ENCODE measurements at places on chromosomes 6 and 20.

- DNase-seq = no peak
These were observed 211.4 kb downstream of the FUT9 start for GRCh38 chr6:96227135-96227534.

- no peak for DNase-seq
These were observed 303.5 kb upstream of the RNF24 start for GRCh38 chr20:4318891-4319290.

GRCh38 chr6:122839472-122839871 lies 50.4 kb downstream of the SMPDL3A start:
- DNase-seq = peak; percentile 86

- DNase-seq = no peak
These were observed 3.2 kb upstream of the PPP1R3G start for GRCh38 chr6:5081955-5082354.

DNA sequence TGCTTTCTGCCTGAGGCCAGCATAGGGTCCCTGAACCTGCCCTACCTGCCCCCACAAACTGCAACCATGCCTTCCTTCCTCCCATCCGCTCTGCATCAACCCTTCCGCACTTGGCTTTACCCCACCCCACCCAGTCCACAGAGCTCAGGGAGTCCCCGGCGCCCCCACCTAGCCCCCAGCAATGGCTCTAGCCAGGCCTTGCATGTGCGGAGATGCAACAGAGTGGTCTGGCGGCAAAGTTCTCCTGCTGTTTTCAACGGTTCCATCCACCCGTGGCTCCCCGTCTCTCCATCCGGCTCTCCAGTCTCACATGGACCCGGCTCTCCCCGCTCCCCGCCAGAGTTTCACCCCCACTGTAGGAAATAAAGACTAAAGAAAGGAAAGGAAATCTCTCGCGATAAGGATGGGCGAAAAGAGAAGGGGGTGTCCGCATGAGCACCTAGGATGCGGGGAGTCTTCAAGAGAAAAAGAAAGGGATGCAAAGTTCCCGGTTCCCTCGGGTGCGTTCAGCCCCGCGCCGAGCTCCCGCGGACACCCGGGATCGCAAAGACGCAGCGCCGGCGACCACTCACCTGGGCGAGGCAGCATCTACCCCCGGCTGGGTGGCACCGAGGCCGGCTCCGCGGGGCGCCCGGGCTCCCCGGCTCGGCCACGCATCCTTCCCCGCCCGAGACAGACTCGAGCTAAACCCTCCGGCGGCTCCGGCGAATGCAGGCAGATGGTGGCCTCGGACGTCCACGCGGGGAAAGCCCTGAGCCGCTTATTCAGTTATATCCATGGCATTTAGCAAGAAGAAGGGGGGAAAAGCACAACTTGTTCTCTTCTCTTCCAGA lies 579 bp downstream of the LRFN2 start:
- peak; percentile 74 for DNase-seq

DNA sequence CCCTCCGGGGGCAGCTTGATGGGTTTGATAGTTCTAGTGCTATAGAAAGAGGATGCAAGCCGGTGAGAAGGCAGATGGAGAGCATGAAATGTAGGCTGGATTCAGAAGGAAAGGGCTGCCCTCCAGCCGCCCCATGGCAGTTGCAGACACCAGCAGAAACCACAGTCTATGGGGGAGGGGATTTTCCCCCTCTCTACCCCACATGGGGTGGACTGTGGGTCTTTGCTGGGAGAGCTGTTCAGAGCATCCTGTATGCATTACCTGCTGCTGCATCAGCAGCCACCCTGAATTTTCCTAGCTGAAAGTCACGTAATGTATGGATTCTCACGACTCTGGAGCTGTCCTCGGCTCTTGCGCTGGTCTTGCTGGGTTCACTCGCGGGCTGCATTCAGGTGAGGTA lies 48.8 kb upstream of the CST5 start:
- DNase-seq = no peak

DNA sequence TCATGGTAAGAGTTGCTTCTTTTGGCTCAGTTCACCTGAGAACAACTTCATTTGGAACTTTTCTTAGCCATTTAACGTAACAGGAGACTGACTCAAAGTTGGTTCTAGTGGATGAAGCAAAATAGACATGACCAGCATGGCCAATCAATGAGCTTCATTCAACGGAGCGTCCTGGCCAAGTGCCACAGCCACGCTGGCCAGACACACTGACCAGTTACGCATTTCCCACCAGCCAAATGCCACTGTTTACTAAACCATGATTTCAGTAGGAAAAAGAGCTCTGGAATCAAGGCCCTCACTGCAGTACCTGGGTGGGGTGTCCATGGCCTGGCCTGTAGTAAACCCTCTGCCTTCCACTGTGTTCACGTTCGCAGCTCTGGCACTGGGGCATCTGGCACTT lies 80.4 kb downstream of the POPDC3 start:
- DNase-seq = no peak

DNA sequence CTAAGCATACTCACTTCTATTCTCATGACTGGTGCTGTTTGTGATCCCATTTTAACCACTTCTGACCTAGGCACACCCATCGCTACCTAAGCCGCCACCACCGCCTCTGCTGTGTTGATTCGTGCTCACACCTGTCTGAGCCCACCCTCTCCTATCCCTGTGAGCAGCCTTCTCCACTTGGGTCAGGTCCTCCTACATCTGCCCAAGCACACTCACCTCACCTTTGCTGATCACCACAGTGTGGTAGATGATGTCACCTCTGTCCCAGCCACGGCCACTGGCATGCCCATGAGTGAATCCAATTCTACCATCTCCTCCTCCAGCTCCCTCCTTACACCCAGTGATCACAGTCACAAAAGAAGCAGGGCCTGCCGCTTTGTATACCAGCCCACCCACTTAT lies 20.8 kb downstream of the MUC22 start:
- no peak for DNase-seq

- DNase-seq = no peak
These were observed 2.2 kb downstream of the RGS19 start for GRCh38 chr20:64077094-64077493.

DNA sequence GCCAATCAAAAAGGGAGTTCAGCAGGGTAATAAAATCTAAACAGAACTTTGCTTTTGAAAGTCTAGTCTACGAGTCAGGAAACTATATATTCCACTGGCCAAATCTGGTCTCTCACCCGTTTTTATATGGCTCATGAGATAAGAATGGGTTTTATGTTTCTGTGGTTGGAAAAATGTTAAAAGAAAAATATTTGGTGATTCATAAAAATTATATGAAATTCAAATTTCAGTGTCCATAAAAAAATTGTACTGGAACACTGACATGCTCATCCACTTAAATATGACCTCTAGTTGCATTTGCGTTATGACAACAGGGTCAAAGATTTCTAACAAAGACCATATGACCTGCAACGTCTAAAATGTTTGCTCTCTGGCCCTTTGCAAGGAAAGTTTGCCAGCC lies 22.3 kb upstream of the LAMP5 start:
- DNase-seq = no peak

DNA sequence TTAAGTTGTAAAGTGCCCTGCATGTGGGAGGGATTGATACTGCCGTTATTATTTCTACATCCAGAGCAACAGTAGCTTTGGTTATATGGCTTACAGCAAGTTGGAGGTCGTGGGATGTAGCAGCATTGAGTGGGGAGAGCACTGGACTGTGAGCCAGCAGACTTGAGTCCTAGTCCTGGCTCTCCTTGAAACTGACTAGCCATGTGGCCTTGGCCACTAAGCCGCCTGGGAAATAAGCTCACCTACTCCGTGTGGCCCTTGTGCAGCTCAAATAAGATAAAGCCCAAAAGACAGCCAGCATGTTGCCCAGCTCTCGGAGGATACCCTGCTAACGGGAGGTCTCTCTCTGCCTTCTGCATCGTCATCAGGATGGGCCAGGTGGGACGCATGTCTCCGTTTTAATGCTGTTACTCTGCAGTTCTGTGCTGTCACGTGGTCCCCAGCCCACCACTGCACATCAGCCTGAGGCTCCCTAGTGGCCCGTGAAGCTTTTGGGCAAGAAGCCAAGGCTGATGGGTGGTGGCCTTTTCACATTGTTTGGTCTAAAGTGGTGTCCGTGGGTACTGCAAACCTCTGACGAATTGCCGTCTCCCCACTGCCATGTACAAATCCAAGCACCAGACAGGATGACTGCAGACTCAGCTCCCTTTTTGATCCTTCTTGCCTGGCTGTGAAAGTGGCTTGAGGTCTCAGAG lies 7.9 kb downstream of the EPB41L1 start:
- DNase-seq = peak; percentile 77

DNA sequence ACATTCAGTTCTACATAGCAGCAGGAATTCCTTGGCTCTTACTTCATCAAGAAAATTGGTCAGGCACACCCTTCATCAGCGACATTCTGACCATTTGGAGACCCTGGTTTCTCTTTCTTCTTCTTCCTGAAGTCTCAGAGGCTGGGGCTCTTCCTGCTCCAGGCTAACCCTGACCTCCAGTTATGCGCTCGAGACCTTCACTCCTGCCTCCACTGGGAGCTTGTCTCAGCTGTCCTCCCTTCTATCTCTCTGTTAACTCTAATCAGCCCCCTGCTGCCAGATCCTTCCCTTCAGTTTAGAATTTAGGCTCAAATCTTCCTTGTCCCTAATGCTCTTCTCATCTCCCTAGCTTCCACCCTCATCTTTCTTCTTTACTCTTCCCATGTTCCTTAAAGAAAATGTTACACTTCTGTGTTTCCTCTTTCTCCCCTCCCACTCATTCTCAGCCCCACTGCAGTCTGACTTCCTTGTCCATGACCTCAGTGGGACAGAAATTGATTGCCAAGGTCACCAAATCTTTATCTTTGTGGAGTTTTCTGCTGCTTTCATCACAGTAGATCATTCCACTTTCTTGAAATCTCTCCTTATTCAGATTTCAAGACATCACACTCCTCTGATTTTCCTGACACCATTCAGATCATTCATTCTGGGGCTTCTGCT lies 8.4 kb upstream of the HLA-DOA start:
- DNase-seq = no peak

GRCh38 chr6:166157930-166158617 lies 9.6 kb downstream of the TBXT start:
- DNase-seq = no peak

DNA sequence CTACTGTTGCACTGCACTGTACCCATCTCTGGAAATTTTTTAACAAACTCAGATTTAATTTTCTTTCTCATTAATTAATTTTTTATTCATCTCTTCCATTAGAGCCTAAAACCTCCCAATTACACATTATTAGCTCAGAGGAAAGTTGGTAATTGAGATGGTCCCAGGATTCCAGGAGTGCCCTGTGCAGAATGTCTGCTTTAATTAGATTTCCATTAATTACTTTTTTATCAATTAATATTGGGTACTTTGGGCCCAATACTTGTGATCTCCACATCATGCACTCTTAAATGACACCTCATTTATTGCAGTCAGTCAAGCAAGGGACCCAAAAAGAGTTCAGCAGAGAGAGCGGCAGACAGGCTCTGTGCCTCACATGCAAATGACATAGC lies 232.0 kb downstream of the PTPRT start:
- DNase-seq = no peak

DNA sequence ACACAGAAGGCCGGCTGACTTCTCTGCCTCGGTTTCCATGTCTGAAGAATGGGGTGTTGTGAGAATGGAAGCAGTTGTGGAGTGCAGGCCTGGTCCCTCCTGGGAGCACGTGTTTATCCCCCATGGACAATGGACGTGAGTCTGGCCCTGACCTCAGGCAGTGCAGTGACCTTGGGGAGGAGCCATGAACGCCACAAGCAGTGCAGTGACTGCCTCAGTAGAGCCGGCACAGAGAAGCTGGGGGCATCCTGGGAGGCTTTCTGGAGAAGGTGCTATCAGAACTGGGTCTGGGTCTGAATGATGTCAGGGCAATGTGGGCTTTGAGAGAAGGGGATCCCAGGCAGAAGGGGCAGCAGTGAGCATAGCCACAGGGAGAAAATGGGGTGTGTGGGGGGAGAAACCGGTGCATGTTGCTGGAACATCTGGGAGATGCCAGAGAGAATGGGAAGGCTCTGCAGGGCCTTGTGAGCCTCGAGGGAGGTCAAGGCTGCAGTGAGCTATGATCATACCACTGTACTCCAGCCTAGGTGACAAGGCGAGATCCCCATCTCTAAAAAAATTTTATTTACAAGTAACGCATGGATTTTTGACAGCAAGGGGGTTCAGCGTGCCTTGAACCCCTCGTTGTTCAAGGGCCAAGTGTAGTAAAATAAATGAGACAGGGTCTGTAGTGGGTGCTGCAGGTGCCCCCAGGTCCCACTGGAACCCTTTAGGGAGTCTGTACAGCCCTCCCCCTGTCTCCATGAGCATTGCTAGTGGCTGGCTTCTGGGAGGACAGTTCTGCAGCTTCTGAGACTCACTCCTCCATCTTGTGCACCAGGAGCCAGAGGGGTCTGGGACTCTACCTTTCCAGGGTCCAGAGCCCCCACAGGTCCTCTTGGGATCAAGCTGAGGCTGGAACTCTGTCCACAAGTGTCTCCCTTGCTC lies 27.0 kb upstream of the ZBP1 start:
- DNase-seq = no peak

DNA sequence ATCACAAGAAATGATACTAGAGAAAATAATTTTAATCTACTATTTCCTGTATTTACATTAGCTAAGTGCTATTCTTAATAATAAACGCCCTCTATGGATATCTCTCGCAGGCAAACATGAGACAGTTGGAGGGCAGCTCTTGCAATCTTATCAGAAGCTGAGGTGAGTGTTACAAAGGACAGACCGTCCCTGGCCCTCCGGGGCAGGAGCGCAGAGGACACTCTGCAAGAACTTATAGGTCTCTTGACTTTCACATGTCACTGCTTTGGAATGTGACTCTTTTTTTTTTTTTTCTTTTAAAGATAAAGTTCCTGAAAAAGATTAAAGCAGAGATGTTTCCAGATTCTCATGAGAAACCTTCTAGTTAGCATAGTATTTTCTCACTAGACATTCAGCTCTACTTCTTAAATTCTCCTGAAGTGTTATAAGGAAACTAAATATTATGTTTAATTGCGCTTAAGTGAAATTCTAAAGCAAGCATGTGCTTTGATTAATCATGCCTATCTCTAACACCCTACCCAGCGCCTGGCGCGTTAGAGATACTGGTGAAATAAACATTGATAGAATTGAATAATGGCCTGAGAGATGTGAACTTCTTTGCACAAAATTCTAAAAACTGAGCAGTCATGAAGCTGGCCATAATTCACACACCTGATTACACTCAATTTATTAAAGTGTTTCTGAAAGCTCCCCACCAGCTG lies 57.4 kb downstream of the SYTL3 start:
- no peak for DNase-seq

- DNase-seq = no peak
These were observed 7.5 kb upstream of the TBX18 start for GRCh38 chr6:84771756-84772356.

DNA sequence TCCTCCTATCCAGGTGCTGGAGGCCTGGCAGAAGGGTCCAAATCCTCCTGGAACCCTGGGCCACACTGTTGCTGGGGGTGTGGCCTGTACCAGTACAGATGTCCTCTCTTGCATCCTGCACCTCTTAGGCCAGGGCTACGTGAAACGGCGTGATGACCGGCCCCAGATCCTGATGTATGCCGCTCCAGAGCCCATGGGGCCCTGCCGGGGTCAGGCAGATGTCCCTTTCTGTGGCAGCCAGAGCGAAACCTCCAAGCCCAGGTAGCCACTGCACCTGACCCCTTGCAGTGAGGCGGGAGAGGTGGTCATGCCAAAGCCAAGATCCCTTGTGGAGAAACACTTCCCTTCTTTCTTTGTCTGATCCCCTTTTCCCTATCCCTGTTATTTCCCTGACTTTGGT lies 14.2 kb downstream of the DNPH1 start:
- DNase-seq = no peak

All from NCI-H82 (cell line).